ENCODE measurements at places on chromosomes 12 and 14.

GRCh38 chr12:117994551-117995438 lies 21.7 kb upstream of the RFC5 start:
- no peak for DNase-seq

DNA sequence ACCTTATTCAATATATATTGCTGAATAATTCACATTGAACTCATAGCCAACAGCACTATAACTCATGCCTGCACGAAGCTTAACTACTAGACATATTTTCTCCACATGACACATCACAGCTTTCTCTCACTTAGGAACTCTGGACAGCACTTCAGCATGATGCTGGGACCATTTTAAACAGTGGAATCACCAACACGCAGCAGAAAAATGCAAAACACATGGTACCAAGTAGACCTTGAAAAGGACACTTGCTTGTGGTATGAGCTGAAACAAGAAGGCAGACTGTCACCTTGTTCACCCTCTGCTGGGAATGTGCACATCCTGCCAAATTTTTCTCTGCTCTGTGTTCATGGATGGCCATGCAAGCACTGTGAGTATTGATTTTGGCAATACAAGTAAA lies 34.8 kb upstream of the CD9 start:
- no peak for DNase-seq

GRCh38 chr14:101191721-101192660 lies 288.5 kb upstream of the RTL1 start:
- DNase-seq: no peak

DNA sequence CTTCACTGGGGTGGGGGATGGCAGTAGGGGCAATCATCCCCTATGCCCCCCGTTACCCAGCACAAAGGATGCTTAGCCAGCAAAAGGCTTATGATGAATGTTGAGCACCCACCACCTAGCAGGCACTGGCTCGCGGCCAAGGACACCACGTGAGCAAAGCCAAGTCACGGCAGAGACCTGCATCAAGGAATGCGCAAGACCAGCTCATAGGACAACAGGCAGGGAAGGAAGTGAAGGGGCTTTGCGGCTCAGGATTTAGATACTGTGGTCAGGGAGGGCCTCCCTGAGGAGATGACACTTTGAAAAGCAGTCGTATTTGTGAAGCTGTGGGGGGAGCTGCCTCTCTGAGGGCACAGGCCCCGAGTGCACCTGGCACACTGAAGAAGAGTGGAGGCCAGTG lies 32.8 kb downstream of the SH2B3 start:
- DNase-seq: peak; percentile 67

DNA sequence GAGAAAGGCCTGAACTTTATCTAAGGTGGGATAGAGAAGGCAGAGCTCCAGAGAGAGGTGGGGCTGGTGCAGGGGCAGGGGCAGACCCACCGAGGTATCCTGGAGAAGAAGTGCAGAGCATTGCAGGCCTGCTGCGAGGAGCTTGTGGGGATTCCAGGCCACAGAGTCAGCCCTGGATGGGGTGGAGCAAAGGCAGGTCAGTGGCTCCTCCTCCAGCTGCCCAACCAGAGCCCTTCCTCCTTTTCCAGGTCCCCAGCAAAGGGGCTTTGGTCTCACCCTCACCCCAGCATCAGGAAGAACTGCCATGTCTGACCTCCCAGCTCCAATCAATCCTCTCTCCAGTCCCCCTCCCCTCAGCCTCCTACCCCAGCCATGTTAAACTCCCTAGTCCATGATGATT lies 19.8 kb upstream of the ZNF740 start:
- DNase-seq: no peak

- DNase-seq: no peak
These were observed 61.5 kb downstream of the TMEM30B start for GRCh38 chr14:61219673-61220072.

DNA sequence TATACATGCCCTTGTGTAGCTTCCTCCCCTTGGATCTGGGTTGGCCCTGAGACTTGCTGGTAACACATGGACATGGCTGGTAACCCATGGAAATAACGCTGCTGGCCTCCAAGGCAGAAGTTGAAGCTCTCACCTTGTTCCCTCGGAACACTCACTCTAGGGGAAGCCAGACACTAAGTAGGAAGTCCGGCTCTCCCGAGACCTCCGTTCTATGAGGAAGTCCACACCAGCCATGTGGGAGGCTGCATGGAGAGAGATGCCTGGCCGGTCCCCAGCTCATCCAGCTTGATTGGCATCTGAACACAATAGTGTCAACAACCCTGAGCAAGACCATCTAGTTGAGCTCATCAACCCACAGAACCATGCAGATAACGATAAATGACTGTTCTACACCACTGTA lies 39.7 kb upstream of the VRK1 start:
- no peak for DNase-seq

DNA sequence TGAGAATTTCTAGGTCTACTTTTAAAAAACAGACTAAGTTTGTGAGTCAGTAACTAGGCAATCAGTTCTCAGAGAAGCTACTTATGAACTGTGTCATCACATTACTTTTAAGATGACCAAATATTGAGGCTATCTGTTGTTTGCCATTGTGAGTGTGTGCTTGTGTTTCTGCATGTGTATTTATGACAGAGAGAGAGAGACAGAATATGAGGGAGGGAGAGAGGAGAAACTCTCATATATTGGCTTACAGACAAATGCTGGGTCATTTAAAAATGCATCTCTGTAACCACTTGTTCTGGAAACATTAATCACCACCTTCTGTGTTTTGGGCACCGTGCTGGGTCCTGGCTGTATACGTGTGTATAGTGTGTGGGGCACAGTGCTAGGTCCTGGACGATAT lies 161.5 kb upstream of the FRMD6 start:
- no peak for DNase-seq

- no peak for DNase-seq
These were observed 2.3 kb downstream of the LHX5 start for GRCh38 chr12:113469224-113469948.

GRCh38 chr12:18810537-18811253 lies 72.8 kb downstream of the CAPZA3 start:
- DNase-seq: no peak

DNA sequence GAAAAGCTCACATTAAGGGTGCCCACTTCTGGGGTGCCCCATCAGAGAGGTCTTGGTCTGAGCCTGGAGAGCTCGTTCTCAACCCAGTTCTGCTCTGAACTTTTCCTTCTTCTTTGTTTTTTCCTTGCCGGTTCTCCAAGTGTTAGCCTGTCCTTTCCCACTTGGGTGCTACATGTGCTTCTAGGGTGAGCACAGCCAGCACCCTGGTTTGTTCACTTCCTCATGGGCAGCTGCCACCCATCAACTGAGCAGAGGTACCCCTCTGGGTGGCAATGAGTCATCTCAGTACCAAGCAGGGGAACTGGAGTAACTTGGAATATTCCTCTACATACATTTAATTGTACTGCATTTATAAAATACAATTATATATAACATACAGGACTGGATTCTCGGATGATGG lies 3.9 kb upstream of the SYNE3 start:
- no peak for DNase-seq

DNA sequence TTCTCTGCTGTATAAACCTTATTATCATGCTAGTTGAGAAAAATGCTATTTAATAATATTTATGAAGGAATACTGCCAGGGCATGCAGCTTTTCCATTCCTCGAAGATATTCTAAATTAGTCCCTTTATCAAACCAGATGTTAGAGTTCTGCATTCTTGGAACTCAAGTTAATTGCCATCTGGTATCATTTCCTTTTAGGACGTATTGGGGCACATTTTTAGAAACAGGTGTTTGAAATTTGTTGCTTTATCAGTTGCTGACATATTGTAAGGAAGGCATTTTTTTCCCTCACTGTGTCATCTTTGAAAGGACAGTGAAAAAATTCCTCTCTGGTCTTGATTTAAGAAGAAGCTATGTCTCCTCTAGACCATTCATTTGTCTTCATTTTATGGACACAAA lies 471.2 kb upstream of the PRICKLE1 start:
- DNase-seq: no peak

DNA sequence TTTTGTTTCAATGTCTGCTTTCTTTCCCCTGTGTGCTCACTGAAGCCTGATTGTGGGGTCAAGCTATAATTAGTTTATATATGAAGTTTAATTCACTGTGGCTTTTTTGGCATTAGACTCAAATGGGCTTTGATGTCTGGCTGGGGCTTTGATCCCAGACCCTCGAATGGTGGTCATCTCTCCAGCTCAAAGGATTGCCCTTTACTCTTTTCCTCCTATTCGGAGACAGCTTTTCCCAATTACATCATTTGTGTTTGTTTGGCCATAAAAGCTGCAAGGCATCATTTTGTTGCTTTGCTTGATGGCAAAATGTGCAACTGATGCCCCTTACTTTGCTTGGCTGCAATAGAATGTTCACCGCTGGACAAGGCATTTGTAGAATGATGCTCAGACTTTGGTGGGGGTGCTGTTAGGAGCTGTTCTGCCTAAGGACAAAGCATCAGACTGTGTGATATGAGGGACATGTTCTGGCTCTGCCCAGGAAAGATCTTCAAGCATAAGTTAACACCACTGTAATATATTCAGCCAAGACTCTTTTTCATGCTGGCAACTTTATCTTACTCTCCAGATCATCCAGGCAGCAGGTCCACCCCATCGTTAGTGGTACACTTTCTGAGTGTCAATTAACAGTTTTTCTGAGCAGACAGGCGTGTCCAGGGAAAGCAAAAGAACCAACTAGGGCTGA lies 3.2 kb upstream of the DACT1 start:
- DNase-seq: no peak

DNA sequence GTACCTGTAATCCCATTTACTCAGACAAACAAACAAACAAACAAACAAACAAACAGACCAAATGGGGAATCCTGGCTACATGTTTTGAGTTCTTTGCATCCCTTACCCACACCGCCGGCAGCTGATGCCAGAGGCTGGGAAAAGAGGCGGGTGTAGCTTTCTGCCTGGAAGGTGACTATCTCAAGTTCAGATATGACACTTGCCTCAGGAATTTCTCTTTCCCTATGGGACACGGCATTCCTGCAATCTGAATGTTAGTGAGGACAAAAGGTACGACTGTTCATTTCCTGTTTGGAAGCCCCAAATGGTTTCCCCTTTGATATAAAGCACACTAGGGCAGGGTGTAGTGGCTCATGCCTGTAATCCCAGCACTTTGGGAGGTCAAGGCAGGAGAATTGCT lies 2.9 kb downstream of the MYL2 start:
- no peak for DNase-seq

GRCh38 chr12:110431957-110432587 lies 18.1 kb downstream of the ARPC3 start:
- no peak for DNase-seq

DNA sequence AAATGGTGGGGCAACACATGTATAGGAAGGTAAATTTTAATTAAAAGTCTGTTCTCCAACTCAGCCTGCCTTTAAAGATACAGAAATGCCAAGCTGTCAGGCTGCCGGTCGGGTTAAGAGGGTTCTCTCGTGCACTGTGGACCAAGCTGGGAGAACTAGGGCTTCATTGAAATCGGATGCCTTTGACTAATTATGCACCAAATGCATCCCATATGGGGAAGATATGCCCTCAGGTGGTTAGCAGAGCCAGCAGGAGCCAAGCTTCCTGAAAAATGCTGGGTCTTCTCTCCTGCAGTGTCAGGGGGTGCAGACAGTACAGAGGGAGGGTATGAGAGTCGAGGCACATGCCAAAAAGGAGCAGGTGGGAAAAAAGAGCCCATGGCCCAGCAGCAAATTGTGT lies 236.1 kb downstream of the CACNA1C start:
- no peak for DNase-seq

DNA sequence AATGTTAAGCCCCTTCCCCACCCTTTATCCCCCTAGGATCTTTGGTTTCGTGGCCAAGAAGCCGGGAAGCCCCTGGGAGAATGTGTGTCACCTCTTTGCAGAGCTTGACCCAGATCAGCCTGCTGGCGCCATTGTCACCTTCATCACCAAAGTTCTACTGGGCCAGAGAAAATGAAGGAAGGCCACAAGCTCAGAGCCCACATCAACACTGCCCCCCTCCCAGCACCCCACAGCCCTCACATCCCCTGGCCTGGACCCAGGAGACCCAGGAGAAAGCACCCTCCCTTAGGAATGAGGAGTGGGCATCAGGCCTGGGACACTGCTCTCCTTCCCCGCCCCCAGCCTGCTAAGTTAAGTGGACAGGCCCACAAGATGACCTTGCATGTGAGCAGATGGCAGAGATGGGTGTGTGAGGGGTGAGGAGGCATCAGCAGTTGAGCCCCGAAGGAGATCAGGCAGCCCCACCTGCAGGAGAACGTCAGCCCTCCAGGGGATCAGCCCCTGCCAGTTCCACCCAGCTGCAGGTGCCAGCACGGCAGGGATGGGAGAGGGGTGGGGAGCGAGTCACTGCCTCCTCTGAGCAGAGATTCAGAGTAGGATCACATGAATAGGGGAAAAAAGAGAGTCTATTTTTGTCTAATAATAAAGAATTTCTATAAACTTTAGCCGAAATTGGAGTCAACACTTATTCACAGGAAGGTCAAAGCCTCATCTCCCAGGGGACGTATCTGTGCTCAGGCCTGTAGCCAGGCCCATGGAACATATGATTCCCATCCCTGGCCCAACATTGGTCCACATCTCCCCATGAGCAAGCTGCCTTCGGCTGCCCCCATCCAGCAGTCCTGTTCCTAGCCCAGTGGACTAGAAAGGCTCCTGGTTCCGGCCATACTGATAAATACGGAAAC lies 14.1 kb downstream of the TNS2 start:
- DNase-seq: no peak

DNA sequence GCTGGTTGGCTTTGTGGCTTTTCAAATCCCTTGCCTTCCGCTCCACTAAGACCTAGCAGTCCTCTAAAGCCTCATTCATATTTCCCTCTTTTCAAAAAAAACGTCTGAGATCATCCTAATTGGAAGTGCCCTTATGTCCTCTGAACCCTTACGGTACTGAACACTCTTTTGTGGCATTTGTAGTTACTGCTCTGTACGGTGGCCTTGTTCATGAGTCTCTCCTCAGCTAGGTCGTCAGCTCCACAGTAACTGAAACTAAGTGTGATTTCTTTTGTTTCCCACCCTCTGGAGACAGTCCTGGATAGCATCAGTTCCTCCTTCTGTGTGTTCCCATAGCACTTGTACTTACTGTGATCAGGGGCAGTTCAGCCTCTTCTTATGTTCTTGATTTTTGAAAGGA lies 49.7 kb downstream of the DAAM1 start:
- DNase-seq: no peak
